ENCODE measurements at places on chromosomes 7 and 10.

GRCh38 chr7:36659172-36659516, 65.2 kb downstream of the AOAH start:
- DNase-seq = no peak

DNA sequence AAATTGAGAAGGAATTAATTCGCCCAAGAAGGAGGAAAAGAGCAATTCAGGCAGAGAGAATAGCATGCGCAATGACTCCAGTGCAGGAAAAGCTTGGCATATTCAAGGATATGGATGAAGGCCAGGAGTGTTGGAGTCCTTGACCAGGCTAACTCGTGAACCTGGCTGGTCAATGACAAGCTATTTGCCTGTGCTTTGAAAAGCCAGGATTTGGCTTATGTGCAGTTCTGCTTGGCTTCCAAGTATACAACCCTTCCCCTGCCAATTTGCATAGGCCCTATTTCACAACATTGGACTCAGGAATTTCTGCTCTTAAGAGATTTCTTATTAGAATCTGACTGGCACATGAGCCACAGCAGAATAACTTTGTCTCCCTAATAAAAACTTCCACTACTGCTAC, 72.3 kb upstream of the SP8 start:
- DNase-seq = no peak

DNA sequence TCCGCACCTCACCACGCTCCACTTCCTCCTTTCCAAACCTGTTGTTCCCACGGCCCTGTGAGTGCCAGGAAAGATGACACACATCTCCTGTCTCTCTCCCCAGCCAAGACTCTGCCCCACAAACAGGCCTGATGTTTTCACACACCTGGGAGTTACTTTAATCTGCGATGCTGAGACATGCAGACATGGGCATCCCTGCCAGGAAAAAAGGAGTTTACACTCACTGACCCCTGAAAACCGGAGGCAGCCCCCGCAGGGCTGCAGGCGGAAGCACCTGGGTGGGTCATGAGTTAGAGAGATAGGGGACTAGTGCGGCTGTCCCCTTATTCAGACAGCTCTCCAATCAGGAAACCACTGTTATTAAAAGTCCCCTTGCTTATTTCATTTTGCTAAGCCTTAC, 106.4 kb upstream of the CARD11 start:
- no peak for DNase-seq

- no peak for DNase-seq
These were observed 245.8 kb downstream of the FRMD4A start for GRCh38 chr10:14084875-14085274.

- no peak for DNase-seq
These were observed 44.7 kb downstream of the EBF3 start for GRCh38 chr10:129919358-129919757.

GRCh38 chr10:110897184-110897583, 21.8 kb downstream of the BBIP1 start:
- DNase-seq = no peak

DNA sequence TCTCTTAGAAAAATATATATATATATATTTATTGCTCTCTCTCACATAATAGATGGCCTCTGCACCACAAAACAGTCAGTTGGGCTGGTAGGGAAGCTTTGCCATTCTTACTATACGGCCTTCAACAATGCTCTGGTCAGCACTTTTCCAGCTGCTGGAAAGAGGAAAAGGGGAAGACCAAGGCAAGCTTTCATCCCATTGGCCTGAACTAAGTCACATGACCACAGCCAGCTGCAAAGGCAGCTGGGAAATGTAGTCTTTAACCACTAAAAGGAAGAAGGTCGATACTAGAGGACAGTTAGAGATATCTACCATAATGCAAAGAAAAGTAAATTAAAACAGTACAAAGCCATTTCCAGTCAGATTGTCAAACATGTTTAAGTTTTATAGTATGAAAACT, 58.4 kb upstream of the MACROH2A2 start:
- no peak for DNase-seq

GRCh38 chr7:22480523-22481075, 19.4 kb downstream of the STEAP1B start:
- no peak for DNase-seq

GRCh38 chr10:27451054-27451453, 53.0 kb upstream of the RAB18 start:
- no peak for DNase-seq

DNA sequence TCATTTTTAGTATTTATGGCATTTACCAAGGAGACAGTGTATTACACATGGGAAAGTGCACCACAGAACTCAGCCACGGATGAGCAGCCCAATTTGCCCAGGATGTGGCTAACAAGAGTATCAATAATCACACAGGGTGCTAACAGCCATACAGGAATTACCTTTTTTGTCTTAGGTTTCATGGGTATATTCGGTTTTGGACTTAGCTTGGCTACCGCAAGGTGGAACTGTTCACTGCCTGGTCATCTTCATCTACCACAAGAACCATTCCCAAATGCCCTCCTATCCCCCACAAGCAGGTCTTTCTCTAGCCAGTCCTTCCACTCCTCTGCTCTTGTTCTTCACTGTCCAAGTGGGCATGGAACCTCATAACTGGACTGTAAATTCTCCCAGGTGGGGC, 6.0 kb downstream of the PDLIM1 start:
- no peak for DNase-seq

GRCh38 chr10:59944339-59944935, 38.1 kb upstream of the CCDC6 start:
- no peak for DNase-seq

DNA sequence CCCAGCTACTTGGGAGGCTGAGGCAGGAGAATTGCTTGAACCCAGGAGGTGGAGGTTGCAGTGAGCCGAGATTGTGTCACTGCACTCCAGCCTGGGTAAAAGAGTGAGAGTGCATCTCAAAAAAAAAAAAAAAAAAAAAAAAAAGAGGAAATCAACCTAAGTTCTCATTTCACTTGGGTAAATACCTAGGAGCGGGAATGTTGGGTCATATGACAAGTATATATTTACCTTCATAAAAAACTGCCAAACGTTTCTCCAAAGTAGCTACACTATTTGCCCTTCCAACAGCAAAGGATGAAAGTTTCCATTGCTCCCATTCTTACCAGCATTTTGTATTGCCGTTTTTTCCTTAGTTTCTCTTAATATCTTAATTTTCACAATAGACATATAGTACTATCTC, 9.8 kb downstream of the P4HA1 start:
- no peak for DNase-seq

- no peak for DNase-seq
These were observed 99.1 kb downstream of the ZNF680 start for GRCh38 chr7:64463636-64464375.

DNA sequence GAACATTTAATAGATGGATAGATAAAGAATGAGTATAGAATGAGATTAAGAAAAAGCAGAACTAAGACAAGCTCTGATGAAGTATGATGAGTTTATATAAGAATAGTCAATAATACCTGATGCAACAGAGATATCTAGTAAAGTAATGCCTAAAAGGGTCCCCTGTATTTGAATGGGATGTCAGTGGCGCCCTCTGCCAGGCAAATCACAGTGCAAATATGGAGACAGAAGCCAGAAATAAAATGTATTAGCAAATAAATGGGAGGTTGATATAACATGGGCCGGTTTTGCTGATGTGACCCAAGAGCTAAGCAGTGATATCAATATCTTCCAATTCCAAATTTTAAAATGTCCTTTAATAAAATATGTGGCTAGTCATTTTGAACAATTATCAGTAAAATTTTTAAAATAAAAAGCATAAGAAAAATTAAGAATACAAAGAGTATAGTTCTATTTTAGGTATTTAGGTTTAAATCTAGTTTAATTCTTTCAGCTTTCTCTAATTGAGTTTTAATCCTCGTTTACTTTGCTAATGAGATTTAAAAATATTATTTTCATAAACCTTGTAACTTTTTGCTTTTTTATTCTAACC, 62.6 kb downstream of the ADK start:
- no peak for DNase-seq

GRCh38 chr10:86707505-86707904, 39.2 kb downstream of the LDB3 start:
- DNase-seq = no peak

- no peak for DNase-seq
These were observed 366.1 kb downstream of the EXOC4 start for GRCh38 chr7:133618970-133619369.

Measured in stimulated activated CD4-positive, alpha-beta T cell treated with anti-CD3 and anti-CD28 coated beads, Interleukin-4, amount 100 ng/mL, for 48 hours (primary cell).